ENCODE measurements at places on chromosomes 6 and 20. TPM values are rescaled to one million over a fixed set of nuclear protein-coding genes. Genes with fewer than 3 reads are reported as not detected.

Gene ASIP
- total RNA-seq = not detected

Gene LBP
- total RNA-seq = 10.5 TPM

Gene SMIM29
- total RNA-seq = 11.8 TPM

Gene KIF25
- total RNA-seq = 0.38 TPM

Gene REPS1
- 40.5 TPM for total RNA-seq

Gene PKIB
- 1.3 TPM for total RNA-seq

Gene POU3F2
- not detected for total RNA-seq

Gene PPIL6
- total RNA-seq = 2.3 TPM

Gene MYLIP
- 38.8 TPM for total RNA-seq

Gene EPPIN
- total RNA-seq = not detected

Gene HTR1E
- not detected for total RNA-seq

Gene MCCD1
- not detected for total RNA-seq

Gene PCK1
- 386 TPM for total RNA-seq

Gene LYRM4
- total RNA-seq = 47.8 TPM

Gene OOEP
- not detected for total RNA-seq

Gene AP5S1
- total RNA-seq = 19.2 TPM

Gene PAX1
- total RNA-seq = not detected

Gene CCDC170
- 1.3 TPM for total RNA-seq

Gene TMEM74B
- not detected for total RNA-seq

Gene CNKSR3
- 3.9 TPM for total RNA-seq

Gene MCM3
- total RNA-seq = 27.1 TPM

Gene PNLDC1
- not detected for total RNA-seq

Gene POLR3F
- total RNA-seq = 10.1 TPM

Gene MOXD1
- 1.3 TPM for total RNA-seq

Gene DACT2
- total RNA-seq = 0.63 TPM

Gene TMEM244
- total RNA-seq = not detected

Gene CRIP3
- total RNA-seq = not detected

Gene LCA5
- 4.7 TPM for total RNA-seq

All from omental fat pad (tissue), 4 donors.